Activated T-cell treated with anti-CD3 and anti-CD28 coated beads, Interleukin-2, amount 50 U/mL, for 24 hours (primary cell): ENCODE measurements at places on chromosomes 13 and 19.

DNA sequence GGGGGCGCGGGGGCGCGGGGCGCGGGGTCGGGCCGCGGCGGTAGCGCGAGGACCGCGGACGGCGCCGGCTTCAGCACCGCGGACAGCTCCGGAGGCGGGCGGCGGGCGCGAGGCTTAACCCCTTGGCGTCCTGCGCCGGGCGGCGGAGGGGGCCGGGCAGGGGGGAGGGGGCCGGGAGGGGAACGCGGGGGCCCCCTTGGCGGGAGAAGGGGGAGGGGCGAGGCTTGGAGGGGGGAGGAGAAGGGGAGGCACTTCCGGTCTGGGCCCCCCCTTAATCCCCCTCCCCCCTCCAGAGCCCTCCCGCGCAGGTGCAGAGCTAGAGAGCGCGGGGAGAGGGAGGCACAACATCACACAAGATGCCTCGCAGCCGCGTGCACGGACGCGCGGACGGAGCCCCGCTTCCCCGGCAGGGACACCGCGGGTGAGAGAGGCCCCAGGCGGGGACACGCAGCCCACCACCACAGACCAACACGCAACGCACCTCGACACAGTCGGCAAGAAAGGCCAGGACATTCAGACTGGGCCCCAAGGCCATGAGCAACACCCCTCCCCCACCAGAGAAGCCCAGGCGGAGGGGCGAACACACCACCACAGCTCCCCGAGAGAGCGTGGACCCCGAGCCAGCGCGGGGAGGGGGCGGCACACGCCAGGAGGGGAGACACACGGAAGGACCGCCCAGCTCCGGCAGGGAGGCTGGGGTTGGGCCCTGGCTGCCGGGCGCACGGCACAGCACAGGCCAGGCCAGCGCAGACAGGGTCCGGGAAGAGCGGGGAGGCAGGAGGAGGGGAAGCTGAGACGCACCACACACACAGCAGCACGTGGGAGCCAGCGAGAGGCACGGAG, 24.1 kb downstream of the SHANK1 start:
- peak; percentile 41 for DNase-seq

- no peak for DNase-seq
These were observed 11.6 kb upstream of the OR1M1 start for GRCh38 chr19:9075064-9075949.

- no peak for DNase-seq
These were observed 81.8 kb upstream of the RUBCNL start for GRCh38 chr13:46468570-46469463.

GRCh38 chr13:34681405-34681955, 260.6 kb upstream of the NBEA start:
- no peak for DNase-seq

- DNase-seq, result peak; percentile 32
These were observed 2.8 kb upstream of the USF2 start for GRCh38 chr19:35265900-35266519.

- DNase-seq, result no peak
These were observed 5.5 kb upstream of the KCTD4 start for GRCh38 chr13:45206340-45206739.

DNA sequence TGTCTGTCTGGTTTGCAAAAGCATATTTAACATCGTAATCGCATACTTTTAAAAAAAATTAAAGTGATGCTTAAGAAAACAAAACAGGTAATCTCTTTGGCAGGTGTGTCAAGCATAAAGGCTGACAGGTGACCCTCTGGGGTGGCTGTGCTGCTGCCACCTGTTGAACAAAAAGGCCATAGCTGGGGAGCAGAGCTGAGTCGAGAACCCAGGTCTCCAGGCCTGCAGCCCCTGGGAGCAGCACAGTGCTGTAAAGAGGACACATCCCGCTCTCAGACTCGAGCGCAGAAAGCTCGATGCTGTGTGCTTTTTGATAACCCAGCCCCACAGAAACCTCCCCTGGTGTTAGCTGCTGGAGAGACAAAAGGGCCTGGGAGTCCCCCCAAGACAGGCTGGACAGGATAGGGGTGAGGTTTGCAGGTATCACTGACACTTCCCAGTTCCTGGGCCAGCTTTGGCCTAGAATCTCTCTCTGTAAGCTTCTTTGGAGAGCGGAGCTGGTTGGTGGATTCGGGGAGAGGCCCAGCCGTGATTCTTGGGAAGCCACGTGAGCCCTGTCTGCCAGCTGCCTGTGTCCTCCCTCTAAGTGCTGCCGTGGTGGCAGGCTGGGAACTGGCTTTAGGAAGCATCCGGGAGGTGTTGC, 66.9 kb downstream of the C13orf42 start:
- no peak for DNase-seq

DNA sequence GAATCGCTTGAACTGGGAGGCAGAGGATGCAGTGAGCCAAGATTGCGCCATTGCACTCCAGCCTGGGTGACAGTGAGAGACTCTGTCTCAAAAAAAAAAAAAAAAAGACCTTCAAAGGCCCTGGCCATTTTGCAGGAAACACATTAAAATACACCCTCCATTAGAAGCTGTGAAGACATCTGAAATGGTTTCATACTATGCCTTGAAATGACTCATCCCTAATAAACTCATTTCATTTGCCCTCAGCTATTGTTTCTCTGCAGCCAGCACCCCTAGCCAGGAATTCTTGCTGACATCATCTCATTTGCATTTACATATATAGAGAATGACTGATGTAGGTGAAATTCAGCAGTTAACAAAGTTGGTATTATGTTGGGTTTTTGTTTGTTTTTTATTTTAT, 8.7 kb downstream of the EML2 start:
- no peak for DNase-seq

DNA sequence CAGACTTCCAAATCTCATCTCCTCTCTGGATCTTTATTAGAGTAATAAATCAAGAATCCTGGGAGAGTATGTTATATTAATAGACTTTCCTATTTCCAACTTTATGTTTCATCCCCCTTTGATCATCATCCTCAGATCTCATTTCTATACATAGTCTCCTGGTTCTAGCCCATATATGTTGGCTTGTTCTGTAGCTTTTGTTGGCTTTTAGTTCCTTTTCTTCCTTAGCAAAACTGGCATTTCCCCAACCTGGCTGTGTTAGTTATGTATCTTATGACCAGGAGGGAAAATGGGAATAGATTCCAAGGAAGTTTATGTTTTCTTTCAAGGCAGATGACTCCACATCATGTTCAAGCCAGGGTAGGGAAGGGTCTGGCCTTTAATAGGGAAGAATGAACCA, 2464.5 kb downstream of the PCDH9 start:
- DNase-seq, result no peak

- DNase-seq, result no peak
These were observed 46.0 kb downstream of the USP12 start for GRCh38 chr13:27125357-27126282.

GRCh38 chr19:38816131-38816750, 3.5 kb upstream of the LGALS4 start:
- no peak for DNase-seq

- peak; percentile 69 for DNase-seq
These were observed 21.9 kb downstream of the CEBPA start for GRCh38 chr19:33280351-33280921.

GRCh38 chr13:80508031-80508430, 167.1 kb upstream of the SPRY2 start:
- DNase-seq, result no peak

- no peak for DNase-seq
These were observed 3.8 kb downstream of the PPP1R12C start for GRCh38 chr19:55113570-55114039.

DNA sequence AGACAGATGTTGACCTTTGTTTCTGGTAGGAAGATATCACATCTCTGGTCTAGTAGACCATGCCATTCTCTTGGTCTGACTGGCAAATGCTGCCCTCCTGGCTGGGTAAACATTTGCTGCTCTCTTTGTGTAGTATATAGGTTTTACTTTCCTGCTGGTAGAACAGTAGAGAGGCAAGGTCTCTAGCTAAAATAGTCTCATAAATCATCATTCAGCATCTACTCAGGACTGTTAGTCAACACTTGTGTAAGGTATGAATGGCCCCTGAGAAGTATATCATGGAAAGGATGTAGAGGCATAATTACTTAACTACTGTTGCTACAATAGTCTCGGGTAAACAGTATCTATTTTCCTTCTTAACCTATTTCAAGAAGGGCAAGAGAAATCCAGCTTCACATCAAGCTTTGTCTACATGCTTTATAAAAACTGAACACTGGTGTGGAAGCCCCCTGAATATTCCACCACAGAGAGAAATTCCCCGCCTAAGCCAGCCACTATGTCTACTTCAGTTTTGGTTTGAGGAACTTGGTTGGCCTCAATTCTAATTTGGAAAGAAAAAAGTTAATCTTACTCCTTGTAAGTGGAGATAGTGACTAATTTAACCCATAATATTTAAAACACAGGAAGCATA, 18.4 kb upstream of the MYCBP2 start:
- no peak for DNase-seq

- DNase-seq, result no peak
These were observed 9.4 kb downstream of the DCT start for GRCh38 chr13:94470126-94470525.

DNA sequence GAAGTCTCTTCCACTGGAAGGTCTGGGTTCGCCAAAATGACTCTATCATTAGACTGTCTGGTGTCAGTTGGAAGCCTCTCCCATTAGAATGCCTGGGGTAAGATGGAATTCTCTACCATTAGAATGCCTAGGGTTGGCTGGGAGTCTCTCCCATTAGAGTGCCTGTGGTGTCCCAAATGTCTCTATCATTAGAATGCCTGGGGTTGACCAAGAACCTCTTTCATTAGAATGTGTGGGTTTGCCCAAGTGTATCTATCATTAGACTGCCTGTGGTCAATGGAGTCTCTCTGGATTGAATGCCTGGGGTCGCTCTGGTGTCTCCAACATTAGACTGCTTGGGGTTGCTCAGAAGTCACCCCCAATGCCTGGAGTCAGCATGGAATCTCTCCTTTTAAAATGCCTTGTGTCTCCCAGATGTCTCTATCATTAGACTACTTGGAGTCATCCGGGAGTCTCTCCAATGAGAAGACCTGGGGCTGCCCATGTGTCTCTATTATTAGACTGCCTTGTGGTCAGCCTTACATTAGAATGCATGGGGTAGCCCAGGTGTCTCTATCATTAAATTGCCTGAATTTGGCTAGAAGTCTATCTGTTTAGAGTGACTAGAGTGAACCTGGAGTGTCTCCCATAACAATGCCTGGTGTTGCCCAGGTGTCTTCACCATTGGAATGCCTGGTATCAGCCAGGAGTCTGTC, 1518.4 kb downstream of the UQCRFS1 start:
- DNase-seq, result no peak

GRCh38 chr13:34031610-34032009, 213.7 kb downstream of the RFC3 start:
- DNase-seq, result no peak

DNA sequence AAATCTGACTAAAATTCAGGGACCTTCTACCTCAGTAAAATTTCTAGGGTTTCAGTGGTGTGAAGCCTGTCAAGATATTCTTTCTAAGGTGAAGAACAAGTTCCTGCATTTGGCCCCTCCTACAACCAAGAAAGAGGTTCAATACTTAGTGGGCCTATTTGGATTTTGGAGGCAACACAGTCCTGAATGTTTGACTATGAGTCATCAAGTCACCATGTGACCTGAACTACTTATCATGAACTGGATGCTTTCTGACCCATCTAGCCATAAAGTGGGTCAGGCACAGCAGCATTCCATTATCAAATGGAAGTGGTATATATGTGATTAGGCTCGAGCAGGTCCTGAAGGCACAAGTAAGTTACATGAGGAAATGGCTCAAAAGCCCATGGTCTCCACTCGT, 163.0 kb upstream of the IRS2 start:
- no peak for DNase-seq

DNA sequence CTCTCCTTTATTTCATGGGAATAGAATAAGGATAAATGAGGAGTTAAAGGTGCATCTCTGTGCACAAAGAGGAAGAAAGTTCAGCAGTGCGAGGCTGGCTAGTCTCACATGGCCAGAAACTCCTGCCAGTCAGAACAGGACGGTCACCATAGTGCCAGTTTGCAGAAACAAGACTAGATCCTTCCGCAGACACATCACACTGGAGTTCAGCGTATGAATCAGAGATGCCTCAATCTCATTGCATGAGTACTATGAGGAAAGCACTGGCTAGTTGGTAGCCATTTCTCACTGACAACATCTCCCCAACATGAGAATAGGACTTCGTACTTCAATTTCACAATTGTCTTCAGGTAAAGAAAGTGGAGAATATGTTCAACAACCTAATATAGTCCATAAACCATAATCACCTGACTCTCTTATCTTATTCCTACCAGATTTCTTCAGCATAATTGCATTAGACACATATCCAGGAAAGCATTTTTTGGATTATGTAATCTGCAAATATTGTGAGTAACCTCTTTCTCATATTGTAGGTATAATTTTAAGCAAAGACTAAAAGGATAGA, 34.9 kb downstream of the RXFP2 start:
- no peak for DNase-seq

GRCh38 chr13:45305079-45305478, 35.9 kb downstream of the TPT1 start:
- no peak for DNase-seq

DNA sequence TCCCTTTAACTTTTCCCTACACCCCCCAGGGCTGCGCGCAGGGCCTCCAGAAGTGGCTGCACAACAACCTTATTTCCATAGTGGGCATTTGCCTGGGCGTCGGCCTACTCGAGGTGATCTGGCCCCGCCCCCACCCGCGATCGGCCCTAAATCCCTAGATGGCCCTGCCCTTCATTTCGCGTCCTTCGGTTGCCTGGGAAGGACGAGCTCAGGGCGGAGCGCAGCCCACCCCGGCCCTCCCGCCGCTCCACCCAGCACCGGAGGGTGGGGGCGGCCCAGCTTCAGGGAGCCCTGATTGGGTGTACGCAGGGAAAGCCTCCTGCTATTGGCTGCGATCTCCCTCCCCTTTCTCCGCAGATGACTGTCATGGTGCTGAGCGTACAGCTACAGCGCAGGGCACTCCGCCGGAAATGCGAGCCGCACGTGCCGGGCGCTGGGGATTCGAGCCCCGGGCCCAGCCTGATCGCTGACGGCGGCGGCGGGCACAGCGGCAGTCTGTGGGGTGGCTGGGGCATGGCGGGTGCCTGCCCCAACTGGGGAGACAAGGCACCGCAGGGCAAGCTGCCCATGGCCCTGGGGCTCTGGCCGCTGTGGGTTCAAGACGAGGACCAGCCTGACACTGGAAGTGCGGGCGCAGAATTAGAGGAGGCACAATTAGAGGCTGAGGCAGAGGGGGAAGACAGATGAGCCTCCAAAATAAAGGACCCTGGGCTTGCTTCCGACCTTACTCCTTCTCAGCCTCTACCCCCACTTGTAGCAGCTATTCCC, 4.3 kb downstream of the CD37 start:
- peak; percentile 23 for DNase-seq

- no peak for DNase-seq
These were observed 16.6 kb upstream of the LRCH1 start for GRCh38 chr13:46536341-46536740.
